ENCODE measurements at places on chromosomes 4 and X.

- no peak for DNase-seq
Observed at GRCh38 chr4:154714339-154715040, 29.3 kb upstream of the LRAT start.

DNA sequence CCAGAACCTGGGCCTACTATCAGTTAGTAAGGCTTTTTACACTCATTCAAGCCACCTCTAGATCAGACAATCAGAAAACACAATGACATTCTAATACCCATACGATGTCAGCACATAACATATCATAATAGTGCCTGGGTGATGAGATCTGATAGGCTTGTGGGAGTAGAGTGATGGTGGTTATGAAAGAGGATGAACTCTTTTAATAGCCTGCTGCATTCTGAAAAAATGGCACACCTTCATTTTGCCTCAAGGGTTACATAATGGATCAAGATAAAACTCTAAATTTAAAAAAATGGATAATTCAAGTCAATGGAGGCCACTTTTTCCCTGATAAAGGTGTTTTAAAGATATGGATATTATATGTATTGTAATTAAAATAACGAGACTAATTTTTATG, 215.6 kb downstream of the MAML3 start:
- DNase-seq: no peak

DNA sequence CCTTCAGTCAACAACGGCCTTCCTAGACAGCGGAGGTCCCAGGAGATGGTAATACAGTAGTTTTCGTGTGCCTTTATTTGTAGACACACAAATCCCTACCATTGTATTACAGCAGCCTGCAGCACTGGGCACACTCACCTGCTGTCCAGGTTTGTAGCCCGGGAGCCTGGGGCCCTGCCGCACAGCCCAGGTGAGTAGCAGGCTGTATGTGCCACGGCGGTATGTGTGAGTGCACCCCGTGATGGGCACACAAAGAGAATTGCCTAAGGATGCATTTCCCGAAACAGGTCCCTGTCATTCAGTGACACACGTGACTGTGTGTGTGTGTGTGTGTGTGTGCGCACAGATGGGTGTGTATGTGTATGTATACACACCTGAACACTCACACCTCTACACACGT, 8.1 kb upstream of the SLC25A6 start:
- DNase-seq: no peak

- no peak for DNase-seq
Observed at GRCh38 chr4:150325872-150326271, 247.6 kb downstream of the DCLK2 start.

GRCh38 chrX:20263474-20263873, 3.2 kb downstream of the RPS6KA3 start:
- DNase-seq: no peak

GRCh38 chr4:120568731-120569130, 353.8 kb downstream of the PRDM5 start:
- no peak for DNase-seq

- no peak for DNase-seq
Observed at GRCh38 chr4:148030193-148030873, 298.4 kb downstream of the ARHGAP10 start.

GRCh38 chr4:113674733-113675132, 86.8 kb downstream of the CAMK2D start:
- DNase-seq: no peak

GRCh38 chr4:140661550-140661949, 92.8 kb upstream of the UCP1 start:
- no peak for DNase-seq

DNA sequence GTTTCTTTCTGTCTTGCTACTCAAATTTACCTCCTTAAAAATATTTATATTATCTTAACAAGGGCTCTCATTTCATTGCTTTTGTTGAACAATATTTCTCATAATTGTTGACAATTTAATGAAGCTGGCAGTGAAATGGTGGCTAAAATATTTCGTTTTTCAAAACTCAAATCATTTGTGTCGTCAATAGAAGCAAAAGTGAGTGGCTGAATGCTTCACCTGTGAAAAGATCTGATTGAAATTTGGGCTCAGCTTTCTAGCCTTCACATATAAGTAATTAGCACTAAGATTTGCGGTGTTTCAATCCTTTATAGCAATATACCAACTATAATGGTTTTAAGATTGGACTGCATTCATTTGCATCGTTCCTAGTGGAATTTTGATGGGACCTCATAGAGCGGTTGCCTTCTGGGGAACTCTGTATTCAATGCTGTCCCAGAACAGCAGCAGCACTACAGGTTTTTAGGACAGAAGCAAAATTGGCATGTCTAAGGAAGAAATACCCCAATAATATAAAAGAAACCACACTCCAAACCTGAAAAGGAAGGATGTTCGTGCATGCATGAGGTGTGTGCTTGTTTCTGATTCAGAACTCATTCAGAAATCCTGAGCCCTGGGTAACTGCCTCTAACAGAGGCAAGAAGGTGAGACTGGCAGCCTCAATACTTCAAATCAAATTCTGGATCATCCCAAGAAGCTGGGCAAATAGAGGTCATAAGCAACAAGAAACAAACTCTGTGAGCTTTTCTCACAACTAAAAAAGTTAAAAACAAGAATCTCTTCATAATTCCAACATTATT, 2.5 kb downstream of the CXCL1 start:
- DNase-seq: no peak

DNA sequence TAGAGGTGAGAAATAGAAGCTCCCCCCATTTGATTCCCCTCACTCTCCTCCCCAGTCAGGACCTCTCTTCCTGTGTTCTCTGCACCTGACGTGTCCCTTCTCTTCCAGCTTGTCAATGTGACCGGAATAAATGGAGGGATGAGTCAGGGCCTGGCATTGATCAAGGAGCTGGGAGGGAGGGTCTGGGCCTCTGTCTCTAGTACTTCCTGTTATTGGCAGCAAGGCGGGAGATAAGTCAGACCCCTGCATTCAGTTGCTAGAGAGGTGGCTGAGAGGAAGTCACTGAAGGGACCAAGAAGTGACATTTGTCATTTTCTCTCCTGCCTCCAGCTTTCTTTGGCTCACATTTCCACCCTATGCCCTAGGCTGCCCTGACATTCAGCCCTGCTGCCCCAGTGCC, 35.1 kb upstream of the ZNF41 start:
- no peak for DNase-seq

- DNase-seq: no peak
Observed at GRCh38 chr4:111027526-111027925, 404.6 kb upstream of the PITX2 start.

All from activated CD4-positive, alpha-beta T cell treated with anti-CD3 and anti-CD28 coated beads for 24 hours (primary cell).